Stimulated activated CD8-positive, alpha-beta memory T cell treated with anti-CD3 and anti-CD28 coated beads, Interleukin-15, amount 100 ng/mL, for 48 hours (primary cell): ENCODE measurements at places on chromosomes 11 and 22.

DNA sequence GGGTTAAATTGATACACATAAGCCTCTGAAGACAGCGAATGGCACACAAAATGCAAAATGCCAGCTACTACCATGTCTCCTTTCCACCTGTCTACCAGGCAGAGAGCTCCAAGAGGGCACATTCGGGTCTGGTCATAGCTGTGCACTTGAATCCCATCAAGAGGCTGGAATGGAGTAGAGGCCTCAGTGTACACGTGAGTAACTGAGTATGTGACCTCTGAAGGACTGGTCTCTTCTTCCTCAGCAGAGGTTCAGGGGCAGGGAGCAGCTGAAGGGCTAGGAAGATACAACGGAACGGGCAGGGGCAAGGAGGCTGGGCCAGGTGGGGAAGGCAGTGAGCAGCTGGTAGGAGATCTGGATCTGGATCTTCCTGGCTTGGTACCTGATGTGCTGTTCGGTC is 56.3 kb upstream of the PHOX2A start:
- no peak for DNase-seq

DNA sequence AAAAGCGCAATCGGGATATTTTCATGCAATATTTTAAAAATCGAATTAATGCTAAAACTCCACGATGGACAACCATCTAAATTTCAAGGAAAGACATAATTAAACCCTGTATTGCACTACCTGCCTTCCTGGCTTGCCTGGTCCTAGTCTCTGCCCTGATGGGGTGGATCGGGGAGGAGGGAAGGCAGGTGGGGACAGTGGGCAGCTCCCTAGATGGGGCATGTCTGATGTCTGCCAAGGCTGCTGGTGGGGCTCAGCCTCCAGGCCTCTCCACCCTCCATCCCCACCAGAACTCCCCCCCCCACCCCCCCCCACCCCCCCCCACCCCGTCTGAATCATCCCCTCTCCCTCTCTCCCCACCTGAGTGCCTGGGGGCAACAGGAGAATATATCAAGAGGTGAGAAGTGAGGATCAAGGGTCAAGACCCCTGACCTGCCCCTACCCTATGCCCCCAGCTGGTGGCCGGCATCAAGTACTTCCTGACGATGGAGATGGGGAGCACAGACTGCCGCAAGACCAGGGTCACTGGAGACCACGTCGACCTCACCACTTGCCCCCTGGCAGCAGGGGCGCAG is 650 bp downstream of the CST6 start:
- no peak for DNase-seq

DNA sequence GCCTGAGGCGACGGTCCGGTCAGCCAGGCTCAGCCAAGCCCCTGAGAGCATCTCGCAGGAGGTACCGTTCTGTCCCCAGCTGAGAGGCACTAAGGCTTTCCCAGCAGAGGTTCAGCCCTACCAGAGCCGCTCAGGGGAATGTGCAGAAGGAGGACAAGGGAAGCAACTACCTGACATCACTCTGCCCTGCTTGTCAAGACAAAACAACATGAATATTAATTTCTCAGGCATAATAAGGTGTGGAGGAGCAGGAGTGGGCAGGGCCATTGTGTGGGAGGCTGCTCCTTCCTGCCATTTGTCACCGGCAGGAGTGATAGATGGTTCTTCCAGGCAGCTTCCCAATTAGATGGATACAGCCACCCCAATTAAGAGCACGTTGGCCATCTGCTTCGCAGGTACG is 181.4 kb downstream of the KIRREL3 start:
- DNase-seq: no peak

DNA sequence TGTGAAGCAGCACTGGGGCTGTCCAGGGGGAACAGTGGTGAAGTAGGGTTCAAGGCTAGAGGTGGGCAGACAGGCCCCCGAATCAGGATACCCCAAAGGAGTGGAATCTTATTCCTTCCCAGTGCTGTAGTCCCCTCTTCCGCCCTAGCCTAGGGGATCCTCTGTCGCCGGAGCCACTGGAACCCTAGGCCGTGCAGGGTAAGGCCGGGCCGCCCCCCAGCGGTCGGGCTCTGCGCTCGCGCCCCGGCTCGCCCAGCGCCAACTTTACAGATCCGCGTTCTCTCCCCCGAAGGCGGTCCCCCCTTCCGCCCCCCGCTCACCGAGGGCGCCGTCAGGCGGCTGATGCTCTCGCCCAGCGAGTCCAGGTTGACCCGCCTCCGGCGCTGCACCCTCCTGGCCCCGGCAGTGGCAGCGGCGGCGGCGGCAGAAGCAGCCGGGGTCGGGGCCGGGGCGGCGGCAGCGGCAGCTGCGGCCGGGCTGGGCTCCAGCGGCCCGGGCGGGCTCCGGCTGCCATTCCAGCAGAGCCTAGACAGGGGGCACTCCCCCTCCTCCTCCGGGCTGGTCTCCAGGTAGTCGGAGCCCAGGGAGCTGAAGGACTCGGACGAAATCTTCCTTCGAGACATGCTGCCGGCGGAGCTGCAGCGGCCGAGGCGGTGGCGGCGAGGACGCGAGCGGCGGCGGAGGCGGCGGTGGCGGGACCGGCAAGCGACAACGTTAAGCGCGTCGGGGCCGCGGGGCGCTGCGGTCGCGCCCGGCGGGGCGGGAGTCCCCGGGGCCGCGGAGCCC is 650 bp downstream of the GUCY1A2 start:
- no peak for DNase-seq

DNA sequence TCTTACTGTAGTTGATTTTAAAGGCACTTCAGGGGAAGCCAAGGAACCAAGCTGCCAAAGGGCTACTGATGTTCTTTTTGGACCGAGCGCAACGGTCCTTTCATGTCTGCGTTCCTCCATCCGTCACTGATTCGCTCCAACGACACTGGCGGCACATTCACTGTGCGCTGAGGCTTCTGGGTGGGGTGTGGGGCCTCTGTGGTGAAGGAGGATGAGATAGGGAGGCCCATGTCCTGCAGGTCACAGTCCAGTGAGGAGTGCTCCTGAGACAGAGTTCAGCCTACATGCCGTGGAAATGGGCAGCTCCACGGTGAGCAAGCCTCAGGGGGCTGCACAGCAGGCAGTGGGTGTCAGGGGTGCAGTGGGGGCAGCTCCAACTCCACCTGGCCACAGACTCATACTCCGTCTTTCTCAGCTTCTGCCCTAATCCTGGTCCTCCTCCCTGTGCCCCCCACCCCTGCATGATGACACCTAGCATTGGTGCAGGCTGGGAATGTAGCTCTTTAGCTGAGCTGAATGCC is 87.8 kb upstream of the SHANK2 start:
- DNase-seq: no peak

DNA sequence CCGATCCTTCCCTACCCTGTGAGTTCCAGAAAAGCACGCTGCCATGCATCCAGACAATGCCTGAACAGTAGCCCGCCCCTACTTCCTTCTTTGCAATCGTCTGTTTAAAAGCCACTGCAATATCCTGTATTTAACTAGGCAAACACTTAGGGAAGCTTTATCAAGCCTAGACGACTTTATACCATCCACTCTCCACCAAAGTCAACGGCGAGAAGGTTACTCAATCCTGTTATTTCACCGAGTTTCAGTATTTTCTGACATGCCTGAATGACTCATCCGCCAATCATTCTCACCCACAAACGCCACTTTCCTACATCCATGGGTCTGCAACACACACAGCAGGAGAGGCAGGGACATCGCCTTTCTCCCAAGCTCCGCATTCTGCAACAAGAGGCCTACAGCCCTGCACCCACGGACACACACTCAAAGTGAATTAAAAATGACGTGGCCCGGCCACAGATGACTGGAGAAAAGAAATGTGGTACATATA is 9.3 kb downstream of the CELSR1 start:
- DNase-seq: no peak

DNA sequence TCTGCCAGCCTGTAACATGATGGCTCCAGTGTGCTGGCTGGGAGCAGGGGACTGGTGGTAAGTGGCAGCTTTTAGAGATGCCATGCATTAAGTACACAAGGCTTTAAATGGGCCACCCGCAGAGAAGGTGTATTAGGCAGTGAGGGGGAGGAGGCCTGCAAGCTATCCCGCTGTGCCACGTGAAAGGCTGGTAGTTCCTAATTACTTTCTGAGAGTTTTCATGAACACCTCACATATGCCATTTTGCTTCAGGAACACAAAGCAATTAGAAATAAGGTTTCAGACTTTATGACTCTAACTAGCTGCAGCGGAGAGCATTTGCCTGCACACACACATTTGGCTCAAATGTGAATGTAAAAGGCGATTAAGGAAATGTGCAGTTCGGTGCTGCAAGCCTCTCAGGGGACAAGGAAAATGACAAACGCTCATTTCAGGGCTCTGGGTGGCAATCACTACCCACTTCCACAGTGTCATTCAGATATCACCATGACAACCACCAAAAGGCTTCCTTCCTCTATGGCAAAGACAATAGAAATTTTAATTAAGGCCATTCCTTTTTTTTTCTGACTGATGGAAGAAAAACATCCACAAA is 116.6 kb downstream of the PLEKHA7 start:
- no peak for DNase-seq

- DNase-seq: no peak
Observed at GRCh38 chr11:14932447-14932846, 39.7 kb downstream of the CALCA start.

- DNase-seq: no peak
Observed at GRCh38 chr11:131923309-131923708, 552.9 kb downstream of the NTM start.
